ENCODE measurements at places on chromosomes 2 and 18.

DNA sequence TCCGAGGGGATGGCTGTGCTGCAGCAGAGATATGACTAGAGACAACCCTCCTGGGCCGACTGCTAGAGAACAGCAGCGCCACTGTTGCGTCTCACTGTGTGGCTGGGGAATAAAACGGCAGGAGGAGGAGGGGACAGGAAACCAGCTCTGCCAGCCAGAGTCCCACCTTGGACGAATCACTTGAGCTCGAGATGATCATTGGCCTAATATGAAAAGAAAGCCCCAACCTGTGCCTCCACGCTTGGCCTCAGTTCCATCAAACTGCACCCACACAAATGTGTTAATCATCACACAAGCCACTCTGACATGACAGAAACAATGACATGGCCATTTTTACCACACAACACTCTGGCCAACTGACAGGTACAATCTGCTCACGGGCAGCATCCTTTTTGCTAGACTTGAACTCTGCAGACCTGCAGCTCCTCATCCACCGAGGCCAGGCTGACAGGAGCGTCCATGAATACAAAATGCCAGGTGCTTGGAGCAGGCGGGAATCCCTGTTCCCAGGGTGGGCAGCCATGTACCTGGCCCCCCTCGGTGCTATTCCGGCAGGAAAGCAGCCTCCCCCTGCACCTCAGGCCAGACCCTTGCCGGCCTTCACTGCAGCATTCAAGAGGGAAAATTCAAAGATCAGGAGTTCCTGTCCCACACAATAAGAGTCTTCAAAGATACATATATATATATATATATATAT lies 52.3 kb downstream of the PARD6G start:
- no peak for DNase-seq

DNA sequence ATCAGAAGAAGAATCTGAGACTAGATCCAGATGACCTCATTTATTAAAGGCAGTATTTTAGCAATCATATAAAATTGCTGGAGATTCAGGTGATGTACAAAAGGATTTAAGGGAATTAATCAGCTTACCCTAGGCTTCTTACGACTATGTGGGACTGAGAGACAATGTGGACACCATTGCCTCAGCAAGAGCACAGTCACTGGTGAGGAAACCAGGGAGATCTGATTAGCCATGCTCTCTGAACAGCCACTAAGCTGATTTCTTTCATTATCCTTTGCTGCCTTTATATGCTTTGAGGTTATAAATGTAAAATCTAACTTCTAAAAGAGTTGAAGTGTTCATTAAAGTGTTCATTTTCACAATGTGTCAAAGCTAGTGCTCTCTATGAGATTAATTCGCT lies 22.7 kb upstream of the GULP1 start:
- DNase-seq: no peak

GRCh38 chr2:128312411-128312810 lies 6.3 kb downstream of the HS6ST1 start:
- DNase-seq: no peak

- no peak for DNase-seq
Observed at GRCh38 chr2:48952143-48952542, 196.6 kb upstream of the LHCGR start.

- DNase-seq: no peak
Observed at GRCh38 chr2:207763303-207763917, 6.3 kb downstream of the FZD5 start.

GRCh38 chr2:210228586-210228985 lies 3.3 kb upstream of the ACADL start:
- DNase-seq: no peak

DNA sequence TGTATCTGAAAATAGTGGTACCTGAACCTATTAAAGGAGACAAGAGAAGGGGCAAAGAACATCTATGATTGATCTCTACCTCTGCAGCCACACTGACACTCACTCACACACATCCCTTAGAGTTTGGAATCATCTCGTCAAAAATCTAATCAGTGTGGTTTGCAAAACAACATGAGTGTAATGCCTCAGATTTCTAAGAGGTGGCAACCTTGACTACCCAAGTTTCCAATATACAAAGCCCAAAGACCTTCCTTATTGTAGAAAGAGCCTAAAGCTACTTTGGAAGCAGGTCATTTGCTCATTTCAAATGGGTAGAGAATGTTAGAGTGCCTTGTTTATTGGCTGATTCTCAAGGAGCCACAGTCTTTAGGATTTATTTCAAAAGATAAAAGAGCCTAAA lies 444.9 kb downstream of the ARHGAP15 start:
- DNase-seq: no peak

DNA sequence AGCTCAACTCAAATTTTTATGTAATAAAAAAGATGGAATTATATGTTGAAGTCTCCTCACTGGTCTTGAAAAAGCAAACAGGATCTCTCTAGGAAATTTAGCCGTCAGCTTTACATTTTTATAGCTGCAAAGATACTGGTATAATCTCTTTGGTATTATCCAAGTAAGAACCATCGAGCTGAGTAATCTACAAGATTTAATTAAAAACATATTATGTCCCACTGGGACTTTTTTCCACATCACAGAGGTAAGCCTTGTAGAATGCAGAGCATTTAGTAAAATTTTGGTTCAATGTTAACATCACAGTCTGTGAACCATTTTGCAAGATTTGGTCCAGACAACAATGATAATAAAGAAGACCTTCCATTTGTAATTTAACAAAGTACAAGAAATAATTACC lies 162.6 kb upstream of the SLC39A10 start:
- DNase-seq: no peak

GRCh38 chr2:186575302-186575701 lies 14.6 kb upstream of the ITGAV start:
- peak; percentile 93 for DNase-seq

DNA sequence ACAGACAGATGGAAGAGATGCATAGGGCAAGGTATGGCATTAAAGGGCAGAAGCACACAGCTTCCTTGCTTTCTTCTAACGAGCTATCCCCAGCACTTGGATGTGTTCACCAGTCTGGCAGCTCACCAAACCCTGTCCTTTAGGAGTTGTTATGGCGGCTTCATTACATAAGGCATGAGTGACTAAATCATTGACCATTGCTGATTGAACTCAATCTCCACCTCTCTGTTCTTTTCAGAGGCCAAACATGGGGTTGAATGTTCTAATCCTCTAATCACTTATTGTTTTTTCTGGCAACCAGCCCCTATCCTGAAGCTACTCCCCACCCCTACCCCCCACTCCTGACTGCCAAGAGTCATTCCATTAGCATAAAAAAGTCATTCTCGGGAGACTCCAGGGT lies 301.8 kb downstream of the XIRP2 start:
- no peak for DNase-seq

DNA sequence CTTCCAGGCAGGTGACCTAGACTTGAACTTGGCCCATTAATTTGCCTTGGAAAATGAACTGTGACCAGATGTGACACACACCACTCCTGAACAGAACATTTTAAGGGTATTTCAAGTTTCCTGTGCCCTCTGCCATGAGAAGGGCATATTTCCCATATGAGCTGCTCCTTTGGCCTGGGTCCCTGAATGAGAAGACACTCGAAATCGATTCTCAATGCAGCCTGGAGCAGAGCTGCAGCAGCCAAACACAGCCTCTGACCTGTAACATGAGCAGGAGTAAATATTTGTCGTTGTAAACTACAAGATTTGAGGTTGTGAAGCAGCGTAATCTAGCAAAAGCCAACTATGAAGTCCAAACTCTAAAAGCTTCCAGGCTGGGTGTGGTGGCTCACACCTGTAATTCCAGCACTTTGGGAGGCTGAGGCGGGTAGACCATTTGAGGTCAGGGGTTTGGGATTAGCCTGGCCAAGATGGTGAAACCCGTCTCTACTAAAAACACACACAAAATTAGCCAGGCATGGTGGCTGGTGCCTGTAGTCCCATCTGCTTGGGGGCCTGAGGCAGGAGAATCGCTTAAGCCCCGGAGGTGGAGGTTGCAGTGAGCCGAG lies 30.1 kb upstream of the SOS1 start:
- no peak for DNase-seq

GRCh38 chr2:29039718-29040480 lies 34.4 kb downstream of the PCARE start:
- no peak for DNase-seq

DNA sequence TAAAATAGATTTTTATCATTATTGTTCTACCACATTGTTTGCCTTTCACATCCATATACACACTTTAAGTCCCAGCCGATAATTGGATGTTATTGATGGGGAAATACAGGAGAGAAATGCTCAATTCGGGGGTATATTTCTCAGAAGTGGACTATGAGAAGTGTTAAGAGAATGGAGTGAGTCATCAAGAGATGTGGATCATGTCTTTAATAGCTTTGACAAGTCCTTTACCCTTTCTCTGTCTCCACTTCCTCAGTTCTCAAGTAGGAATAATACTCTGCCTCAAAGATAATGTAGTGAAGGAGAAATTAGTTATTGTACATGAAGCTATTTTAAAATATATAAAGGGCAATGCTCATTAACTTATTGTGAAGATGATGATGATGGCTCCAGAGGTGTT lies 1017.6 kb upstream of the PIK3C3 start:
- no peak for DNase-seq

- no peak for DNase-seq
Observed at GRCh38 chr2:209875270-209875669, 103.6 kb downstream of the UNC80 start.

GRCh38 chr2:86468162-86469033 lies 27.2 kb downstream of the KDM3A start:
- no peak for DNase-seq

- DNase-seq: no peak
Observed at GRCh38 chr2:227377467-227378351, 1.4 kb downstream of the TM4SF20 start.

Data from smooth muscle cell of the brain vasculature (primary cell).